Activated naive CD4-positive, alpha-beta T cell (primary cell): ENCODE measurements at places on chromosomes 1 and 21.

DNA sequence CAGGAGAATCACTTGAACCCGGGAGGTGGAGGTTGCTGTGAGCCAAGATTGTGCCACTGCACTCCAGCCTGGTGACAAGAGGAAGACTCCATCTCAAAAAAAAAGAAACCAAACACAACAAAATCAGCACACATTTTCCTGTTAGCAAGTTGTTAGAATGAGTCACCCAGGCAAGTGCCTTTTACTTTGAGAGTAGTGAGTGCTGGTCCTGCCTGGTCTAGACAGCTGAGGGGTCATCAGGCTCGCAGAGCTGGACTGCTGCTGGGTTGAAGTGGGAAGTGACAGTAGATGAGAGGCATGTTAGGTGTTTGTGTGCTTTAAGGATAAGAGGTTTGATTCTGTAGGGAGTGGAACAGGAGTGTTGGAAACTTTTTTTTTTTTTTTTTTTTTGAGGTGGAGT, 31.9 kb downstream of the GNPAT start:
- DNase-seq: no peak

DNA sequence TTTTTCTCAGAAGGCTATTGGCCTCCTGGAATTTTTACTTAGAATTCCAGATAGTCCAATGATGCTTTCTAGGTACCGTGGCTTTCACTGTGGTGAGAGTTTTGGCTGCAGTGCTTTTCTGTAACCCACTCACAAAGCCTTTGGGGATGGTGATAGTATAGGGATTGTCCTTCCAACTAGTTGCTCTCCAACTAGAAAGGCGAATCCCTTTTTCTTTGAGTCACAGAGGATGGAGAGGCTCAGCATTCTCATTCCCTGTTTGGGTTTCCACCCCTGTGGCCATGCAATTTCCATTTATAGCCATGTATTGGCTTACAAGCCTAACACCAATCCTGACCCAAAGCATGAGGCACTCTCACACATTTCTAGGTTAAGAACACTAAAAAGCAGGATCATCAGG, 300.3 kb downstream of the DISC1 start:
- no peak for DNase-seq

- no peak for DNase-seq
Observed at GRCh38 chr1:19646377-19647319, 2.5 kb downstream of the NBL1 start.

GRCh38 chr1:221200464-221200863, 321.2 kb downstream of the HLX start:
- DNase-seq: no peak

GRCh38 chr1:8394456-8395321, 76.8 kb downstream of the SLC45A1 start:
- DNase-seq: no peak

DNA sequence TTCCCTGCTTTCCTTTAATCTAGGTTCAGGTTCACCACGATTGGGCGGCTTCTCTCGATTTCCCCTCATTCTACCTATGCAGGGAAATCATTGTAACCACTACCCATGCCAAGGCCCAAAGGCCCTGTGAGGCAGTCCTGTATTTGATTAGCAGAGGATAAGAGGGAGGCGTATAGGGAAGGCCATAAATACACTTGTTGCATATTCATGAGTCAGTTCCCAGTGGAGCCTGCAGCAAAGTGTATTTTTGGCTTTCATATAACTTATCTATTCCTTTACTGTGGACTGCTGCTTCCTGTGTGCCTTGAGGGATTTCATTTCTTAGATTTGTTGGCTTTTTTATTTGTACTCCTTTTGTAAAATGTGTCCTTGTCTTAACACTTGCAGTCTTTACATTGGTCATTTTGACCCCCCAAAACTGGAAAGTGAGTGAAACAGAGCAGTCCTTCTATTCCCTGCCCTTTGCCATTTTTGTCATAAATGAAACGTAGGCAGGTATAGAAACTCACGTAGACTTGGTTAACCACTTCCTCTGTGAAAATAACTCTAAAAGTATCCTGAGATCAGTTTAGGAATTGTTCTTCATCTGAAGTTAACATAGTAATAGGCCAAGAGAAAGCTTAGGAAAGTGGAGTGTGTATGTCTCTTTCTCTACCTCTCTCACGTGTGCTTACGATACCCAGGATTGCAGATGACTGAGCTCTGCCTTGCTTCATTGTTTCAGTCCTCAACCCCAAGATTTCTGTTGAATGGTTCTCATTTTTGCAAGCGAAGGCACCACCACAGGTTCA, 19.6 kb upstream of the KCNQ4 start:
- no peak for DNase-seq

- no peak for DNase-seq
Observed at GRCh38 chr1:203703586-203703985, 61.4 kb upstream of the LAX1 start.

GRCh38 chr1:88302843-88303486, 381.1 kb upstream of the PKN2 start:
- DNase-seq: no peak

GRCh38 chr21:44805226-44805625, 3.6 kb upstream of the UBE2G2 start:
- no peak for DNase-seq

DNA sequence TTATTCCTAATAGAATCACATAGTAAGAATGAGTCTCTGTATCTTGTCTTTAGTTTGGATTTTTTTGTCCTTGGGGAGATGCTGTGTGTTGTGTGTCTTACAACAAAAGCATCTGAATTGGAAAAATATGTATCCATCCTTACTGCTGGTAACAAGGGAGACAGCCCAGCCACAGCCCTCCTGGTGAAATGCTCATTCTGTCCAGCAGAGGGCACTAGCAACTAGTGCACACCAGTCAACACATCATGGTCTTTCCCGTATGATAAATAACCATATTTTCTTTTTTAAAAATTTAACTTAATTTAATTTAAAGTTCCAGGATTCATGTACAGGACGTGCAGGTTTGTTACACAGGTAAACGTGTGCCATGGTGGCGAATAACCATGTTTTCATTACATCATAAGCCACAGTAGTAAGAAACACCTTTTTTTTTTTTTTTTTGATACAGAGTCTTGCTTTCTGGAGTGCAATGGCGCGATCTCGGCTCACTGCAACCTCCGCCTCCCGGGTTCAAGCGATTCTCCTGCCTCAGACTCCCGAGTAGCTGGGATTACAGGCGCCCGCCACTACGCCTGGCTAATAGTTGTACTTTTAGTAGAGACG, 245.1 kb downstream of the PTBP2 start:
- peak; percentile 62 for DNase-seq

DNA sequence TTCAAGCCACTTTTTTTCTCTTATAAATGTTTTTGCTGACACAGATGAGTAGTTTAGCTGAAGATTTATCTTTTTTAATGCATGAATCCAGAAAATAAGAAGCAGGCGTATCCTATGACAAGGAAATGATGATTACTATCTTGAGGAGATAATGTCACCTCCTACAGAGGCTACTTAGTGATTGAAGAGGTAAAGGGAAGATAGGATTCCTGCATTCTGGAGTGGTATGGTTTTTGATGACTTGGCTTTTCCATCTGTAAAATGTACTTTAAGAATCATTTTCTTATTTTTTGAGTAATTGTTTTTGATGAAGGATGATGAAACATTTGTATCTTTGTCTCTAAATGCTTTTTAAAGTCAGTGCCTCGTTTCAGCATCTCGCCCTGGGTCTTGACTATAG, 122.9 kb downstream of the SPATA46 start:
- no peak for DNase-seq

DNA sequence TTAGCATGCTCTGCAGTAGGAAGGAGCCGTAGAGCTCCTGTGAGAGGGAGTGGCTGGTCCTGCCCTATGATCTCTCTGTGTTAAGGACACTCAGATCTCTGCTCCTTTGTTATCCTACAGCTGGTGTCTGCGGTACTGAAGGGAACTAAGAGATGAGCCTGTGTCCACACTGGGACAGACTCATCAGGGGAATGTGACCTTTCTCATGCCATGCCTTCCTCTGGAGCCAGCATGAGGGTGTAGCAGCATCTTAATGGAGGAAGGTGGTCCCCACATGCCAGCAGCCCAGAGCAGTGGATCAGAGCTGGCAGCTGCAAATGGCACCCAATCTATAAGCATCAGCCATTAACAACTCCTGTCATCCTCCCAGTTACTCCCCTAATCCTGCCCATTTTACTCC, 24.7 kb upstream of the GUCA2B start:
- no peak for DNase-seq

DNA sequence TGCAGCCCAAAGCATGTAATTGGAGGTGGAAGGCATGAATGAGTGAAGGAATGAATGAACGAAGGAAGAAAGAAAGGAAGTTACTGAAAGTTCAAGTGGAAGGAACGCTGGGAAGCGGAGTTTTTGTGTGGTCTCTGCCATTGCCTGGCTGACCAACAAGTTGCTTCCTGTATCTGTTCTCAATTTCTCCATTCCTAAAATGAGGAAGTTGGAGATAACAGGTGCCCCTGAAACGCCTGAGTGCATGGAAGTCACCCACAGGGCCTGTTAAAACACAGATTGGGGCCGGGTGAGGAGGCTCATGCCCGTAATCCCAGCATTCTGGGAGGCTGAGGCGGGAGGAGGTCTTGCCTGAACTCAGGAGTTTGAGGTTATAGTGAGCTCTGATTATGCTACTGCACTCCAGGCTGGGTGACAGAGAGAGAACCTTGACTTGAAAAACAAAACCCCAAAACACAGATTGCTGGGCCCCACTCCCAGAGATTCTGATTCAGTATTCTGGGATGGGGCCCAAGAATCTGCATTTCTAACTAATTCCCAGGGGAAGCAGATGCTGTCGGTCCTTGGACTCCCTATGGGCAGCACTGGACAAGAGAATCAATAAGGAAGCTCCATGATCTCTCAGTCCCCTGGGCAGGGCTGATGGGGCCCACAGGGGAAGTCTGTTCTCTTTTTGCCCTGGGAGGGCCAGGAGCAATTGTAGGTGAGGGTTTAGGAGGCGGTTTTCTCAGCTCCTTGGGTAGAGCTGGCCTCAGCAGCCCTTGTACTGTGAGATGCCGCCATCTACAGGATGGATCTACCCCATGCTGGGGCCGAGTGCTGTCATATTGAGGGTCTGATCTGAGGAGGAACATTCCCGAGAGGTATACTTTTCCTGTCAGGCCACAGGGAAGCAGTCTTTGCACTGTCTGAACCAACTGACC, 3.3 kb upstream of the CNR2 start:
- DNase-seq: peak; percentile 11

DNA sequence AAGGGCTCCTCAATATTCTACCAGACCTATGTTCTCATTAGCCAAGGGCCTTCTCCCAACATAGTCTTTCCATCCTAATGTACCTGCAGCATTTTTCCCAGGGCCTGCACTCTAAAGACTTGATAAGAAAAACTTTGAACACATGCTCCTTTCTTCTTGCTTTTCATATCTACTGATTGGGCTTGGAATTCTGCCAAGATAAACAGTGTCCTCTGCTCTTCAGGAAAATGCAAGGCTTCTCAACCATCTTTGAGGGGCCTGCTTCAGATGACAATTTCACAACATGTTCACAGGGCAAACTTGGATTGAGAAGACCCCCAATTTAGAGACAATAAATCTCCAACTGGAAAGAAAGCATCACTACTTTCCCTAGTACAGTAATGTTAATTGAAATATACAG, 25.8 kb upstream of the PPT1 start:
- no peak for DNase-seq

GRCh38 chr1:9960011-9960410, 16.7 kb downstream of the NMNAT1 start:
- no peak for DNase-seq

- no peak for DNase-seq
Observed at GRCh38 chr1:236020359-236021219, 44.3 kb downstream of the NID1 start.

DNA sequence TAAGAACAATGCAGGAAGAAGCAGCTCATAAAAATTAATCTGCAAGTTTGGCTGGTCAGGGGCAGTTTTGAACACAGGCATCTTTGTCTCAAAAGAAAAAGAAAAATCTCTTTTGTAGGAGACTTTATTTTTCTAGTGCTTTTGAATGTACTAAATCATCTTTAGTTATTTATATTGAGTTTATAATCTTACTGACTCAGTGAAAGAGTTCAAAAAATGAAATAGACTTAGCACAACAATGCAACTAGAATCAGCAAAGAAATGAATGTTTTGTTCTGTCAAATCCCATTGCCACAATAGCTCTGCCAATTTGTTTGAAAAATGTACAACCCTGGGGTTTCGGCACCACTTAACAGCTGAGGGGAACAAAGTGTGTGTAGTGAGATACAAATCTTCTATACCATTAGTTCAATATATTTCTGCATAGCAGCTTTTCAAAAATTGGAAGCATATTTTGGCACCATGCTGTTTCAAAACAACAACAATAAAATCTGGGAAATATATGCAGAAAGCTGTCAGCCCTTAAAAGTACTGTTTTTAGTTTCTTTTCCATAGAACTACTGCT, 1969.1 kb downstream of the MRPL39 start:
- DNase-seq: no peak

DNA sequence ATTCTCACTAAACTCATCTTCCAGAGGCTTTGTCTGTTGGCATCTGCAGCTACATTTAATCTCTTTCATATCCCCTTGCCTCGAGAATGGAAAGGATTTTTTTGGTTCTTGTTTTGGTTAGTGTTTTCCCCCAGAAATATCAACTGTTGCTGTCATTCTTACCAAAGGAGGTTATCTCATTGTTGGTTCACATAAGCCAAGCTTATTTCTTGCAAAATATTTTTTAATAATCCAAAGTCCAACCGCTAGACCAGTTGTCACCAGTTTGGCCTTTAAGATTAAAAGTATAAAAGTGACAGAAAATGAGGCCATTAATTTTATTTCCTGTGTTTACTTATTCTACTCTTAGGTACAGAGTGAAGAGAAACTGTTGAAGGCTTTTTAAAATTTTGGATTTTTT, 66.5 kb upstream of the PROX1 start:
- DNase-seq: no peak

GRCh38 chr1:102572637-102573036, 535.7 kb downstream of the COL11A1 start:
- DNase-seq: no peak

DNA sequence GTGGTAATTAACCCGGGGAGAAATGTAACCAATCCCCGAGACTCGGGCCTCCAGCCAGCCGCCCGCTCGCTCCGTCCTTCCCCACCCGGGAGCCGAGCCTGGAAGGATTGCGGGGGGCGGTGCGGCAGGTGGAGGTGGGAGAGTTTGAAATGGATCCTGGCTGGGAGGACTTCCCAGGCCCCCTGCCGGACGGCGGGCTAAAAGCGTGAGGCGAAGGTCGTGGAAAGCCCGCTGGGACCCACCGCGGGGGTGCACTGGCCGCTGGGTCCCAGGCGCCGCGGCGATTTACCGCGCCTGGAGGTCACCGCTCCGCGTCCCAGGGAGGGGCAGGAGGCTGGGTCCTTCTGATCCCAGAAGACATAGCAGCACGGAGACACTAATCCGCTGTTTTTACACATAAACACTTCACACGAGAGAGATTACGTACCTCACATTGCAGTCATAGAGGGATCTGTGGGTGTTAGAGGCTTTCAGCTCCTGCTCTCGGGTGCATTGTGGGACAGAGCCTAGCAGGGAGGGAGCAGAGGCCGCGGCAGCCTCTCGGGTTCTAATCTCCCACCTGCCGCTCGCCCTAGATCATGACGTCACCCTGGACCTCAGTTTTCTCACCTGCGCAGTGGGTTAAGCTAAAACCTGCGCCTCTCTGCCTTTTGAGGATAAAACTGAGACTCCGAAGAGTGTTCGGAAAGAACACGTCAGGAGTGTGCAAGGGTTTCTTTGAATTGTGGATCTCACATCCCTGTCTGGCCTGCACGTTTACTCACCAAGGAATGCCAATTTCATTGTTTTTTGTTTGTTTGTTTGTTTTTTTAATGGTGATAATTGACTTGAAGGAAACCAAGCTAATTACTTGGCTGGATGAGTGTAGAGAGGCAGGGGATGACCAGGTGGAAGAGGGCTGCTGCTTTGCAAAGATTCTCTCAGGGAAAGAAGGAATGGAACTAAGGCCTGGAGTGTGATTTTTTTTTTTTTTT, 17.1 kb upstream of the TMEM9 start:
- DNase-seq: peak; percentile 37

- no peak for DNase-seq
Observed at GRCh38 chr1:41390166-41390565, 28.9 kb downstream of the FOXO6 start.
